HT1080 (cell line): ENCODE measurements at places on chromosomes 2 and 18. TPM values are rescaled to one million over a fixed set of nuclear protein-coding genes. Genes with fewer than 3 reads are reported as not detected.

DNA sequence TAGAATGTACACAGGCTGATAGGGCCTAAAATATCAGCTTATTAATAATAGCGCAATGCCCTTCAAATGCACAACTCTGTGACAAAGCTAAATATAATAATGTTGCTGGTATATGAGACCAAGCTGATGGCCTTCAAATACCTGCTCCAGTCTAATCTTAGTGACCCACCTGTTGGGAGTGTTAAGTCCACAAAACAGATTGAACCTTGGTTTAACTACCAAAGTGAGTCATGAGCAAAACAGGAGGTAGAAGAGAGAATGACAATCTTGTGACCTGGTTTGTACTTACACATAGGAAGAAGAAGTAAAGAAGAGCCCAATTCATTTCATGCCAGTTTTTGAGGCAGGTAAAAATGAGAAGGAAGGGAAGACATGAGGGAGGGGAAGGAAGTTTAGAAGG lies 295.0 kb downstream of the NR4A2 start:
- DNase-seq, result no peak

DNA sequence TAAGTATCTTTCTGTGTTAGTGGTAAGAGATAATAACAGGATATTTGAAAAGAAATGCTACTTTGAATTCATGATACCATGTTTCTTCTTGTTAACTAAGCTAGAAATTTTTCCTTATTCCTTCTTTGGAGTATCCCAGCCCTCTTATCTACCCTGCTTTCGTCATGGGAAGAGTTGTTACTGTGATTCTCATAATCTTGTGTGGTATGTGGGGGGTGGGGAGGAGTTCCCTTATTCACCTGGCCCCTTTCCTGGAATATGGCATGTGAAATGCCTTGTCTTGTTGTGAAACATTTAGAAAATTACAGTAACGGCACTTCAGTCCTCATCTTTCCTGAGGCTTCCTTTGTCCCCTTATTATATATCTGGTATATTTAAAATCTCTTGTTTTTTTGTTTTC lies 129.9 kb downstream of the NCOA1 start:
- DNase-seq, result no peak

Gene MXD1
- 3.5 and 4.6 TPM in 2 replicates for total RNA-seq

DNA sequence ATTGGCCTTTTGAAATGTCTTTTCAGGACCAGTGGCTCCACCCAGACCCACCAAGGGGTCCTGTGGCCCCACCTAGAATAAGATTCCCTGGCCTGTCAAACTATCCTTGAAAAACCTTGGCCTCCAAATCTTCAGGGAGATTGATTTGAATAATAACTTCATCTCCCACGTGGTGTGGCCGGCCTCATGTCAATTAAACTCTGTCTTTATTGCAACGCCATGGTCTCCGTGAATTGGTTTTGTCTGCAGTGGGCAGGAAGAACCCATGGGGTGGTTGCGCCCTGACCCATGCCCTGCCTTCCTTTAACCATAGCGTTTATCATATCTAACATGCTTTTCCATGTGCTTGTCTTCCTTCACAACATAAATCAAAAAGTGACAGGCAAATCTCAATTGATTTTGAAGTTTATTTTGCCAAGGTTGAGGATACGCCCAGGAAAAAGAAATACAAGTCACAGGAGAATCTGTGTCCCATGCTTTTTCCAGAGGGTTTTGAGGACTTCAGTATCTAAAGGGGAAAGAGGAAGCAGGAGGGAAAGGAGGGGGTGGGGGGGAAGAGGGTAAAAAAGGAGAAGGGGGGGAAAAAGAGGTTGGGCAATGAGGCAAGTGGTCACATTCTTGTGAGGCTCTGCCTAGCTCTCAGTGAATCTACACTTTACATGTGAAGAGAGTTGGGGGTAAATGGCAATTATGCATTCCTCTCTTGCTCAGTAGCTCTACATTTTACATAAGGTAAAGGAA lies 66.5 kb upstream of the CABLES1 start:
- no peak for DNase-seq

DNA sequence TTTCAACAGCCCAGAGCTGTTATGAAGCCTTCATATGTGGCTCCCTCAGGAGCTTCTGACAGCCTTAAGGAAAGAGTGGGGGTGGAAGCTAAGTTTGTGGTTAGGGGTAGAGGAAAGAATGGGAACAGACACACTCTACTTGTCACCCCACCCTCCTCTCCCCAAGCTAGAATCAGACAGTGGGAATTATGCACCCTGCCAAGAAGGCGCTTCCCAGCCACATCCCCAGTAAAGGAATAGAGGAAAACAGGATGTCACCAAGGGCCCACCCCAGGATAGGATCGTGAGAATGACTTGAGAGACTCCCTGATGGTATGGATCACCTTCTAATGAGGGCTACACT lies 32.4 kb upstream of the EML4 start:
- DNase-seq, result no peak
